ENCODE measurements at places on chromosomes 16 and 17.

- DNase-seq = no peak
These were observed 15.0 kb downstream of the OR1F1 start for GRCh38 chr16:3202903-3203539.

DNA sequence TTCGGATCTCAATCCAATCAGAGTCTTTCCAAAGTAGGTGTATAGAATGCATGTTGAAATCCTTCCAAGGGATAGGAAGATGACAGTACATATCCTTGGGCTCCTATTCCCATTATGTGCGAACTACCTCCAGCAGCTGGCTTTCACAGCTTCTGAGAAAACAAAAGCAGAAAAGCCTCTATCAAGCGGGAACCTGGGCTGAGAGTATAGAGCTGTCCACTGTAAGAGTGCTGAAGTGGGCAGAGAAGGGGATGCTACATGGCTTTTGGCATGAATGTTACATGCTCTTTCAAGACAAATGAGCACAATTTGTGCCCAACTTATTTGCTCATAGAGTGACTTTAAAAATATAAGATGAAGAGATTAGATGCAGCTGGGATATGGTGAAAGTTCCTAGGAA, 993.5 kb downstream of the CDH8 start:
- DNase-seq = no peak

DNA sequence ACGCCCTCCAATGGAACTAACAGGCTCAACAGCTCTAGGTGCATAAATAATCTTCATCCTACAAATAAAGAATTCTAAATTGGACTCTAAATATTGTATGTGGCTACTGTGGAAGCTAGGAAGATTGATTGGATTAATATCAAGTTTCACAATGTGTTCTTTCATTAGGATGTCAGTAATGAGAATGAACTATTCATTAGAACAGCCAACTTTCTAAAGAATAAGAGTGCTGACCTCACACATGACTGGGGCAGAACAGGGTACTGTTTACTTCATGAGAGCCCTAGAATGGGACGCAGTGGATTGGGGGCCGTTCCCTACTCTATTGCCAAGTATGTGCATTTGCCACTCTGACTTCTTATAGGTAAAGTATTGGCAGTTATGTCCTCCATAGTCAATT, 528.2 kb upstream of the RBFOX1 start:
- no peak for DNase-seq

DNA sequence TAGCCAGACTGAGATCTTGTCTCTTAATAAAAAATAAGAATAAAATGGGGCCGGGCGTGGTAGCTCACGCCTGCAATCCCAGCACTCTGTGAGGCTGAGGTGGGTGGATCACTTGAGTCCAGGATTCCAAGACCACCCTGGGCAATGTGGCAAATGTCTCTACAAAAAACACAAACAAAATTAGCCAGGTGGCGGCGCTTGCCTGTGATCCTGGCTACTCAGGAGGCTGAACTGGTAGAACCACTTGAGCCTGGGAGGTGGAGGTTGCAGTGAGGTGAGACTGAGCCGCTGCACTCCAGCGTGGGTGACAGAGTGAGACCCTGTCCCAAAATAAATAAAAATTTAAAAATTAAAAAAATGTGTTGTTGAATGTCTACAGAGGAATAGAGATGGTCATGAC, 2.9 kb upstream of the DEF8 start:
- DNase-seq = no peak

DNA sequence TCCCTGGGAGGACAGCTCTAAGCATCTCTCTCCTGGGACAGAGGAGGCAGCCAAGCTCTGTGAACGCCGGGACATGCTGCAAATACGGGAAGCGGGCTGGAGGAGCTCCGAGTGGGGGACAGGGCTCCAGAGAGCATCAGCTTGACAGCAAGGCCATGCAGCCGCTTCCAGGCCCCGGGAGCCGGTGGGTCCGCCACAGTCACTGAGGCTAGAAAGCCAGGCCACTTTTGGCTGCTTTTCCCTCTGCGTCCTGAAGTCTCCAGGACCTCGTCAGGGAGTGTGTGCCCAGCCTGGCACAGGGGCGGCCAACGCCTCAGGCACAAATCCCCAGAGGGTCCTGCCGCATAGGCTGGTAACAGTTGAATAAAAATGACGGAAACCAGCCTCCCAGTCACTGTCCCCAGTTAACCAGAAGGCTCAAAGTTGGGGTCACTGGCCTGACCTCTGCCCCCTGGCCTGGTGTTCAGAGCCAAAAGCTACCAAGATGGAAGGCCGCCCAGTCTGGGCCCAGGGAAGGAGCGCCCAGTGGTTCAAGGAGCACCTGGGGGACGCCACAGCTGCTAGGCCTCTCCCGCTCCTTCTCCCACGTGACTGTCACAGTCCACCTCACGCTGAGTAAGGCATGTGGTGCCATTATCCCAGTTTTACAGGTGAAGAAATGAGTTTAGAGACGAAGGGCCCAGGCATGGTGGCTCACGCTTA, 3.2 kb upstream of the TRIM65 start:
- no peak for DNase-seq

- no peak for DNase-seq
These were observed 144.7 kb upstream of the IRX3 start for GRCh38 chr16:54431041-54431996.

DNA sequence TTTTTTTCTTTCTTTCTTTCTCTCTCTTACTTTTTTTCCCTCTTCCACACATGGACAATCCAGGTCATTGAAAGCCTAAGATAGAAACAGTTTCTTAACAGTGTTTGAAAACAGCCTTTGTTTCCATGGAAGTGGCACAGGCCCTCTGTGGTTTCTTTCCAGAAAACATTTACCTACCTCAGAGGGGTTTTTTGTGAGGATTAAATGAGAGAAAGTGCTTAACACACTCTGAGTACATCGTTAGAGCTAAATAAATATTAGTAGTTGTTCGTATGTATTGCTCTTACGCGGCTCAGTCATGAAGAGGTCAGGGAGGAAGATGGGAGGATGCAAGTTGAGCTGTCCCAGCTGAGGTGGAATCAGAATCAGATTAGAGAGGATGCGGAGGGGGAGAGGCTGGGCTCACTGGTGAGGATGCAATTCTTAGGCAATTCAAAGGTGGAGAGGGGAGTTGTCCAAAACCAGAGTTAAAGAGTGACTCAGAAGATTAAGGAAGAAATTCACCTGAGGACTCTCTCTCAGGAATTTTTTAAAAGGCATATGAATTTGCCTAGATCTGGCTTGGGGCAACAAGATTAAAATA, 345.4 kb downstream of the PMP22 start:
- no peak for DNase-seq

DNA sequence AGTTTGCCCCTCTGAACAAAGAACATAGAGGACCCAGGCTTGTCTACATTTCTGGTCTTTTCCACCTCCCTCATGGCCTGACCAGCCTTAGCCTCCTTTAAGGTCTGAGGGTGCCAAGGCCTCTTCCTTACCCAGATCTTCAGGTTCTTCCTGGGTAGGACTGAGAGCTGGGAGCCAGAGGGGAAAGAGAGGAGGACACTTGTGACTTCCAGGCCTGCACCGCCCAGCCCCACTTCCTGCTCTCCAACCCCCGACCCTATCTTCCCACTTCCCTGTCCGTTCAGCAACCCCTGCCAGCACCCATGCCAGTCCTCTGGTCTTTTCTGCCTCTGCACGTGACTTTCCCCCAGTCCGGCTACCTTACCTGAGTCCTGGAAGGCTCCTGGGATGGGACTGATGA, 534 bp downstream of the PRSS36 start:
- DNase-seq = no peak

DNA sequence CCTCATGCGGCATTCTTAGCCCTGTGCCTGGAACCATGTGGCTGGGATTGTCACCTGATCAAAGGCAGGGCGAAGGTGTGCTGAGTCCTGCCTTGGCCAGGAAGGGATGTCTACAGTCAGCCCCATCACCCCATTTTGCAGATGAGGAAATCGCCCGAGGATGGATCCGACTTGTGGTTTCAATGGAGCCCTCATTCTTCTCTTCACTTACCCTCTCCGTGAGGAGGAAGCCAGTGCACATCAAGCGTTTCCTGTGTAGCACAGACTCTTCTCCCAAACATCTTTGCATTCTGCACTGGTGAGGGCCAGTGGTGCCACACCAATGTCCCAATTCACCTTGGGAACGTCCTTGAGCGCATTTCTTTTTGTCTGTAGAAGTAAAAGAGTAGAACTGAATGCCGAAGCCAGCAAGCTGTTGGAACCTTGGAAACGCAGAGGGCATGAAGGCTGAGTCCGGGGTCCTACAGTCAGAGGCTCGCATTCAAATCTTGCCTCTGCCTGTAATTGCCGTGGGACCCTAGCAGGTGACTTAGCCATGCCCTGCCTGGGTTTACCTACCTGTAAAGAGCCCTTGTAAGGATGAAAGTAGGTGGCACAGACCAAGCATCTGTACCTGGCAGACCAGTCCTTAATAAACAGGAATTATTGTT, 85.4 kb downstream of the IRF8 start:
- DNase-seq = no peak

DNA sequence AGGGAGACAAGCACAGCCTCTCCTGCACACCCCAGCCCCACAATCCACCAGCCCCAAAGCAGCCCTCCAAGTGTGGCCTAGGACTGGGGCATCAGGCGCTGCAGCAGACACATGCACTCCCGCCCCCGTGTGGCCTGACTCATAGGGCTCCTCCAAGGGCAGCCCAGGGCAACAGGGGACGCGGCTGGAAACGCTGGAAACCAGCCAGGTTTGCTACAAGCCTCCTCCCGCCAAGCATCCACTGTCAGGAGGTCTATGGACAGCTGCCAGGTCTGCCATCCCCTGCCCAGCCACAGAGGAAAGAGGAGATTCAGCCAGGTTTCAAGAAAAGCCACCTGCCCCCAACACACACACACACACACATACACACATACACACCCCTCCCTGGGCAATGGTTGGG, 25.8 kb downstream of the SRCIN1 start:
- DNase-seq = no peak

DNA sequence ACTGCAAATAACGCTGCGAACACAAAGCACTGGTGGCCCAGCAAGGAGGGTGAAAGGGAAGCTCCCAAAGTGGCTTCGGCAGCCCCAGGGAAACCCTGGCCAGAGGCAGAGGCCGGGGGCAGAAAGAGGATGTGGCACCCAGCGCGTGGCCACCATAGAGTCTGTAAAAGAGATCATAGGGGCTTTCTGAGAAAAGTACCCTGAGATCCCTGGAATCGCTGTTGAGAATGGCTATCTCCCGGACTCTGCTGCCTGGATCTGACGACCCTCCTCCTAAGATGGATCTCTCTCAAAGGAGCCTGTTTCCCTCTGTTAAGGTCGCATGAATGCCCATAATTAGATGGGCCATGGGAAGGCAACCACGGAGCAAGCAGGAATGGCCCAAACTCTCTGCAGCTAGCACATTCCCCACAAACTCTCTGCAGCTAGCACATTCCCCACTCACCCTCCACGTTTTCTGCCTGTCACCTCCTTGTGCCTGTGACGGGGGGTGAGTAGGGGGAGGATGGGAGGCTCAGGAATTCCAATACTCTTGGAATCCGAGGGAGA, 364.4 kb downstream of the XYLT1 start:
- no peak for DNase-seq

DNA sequence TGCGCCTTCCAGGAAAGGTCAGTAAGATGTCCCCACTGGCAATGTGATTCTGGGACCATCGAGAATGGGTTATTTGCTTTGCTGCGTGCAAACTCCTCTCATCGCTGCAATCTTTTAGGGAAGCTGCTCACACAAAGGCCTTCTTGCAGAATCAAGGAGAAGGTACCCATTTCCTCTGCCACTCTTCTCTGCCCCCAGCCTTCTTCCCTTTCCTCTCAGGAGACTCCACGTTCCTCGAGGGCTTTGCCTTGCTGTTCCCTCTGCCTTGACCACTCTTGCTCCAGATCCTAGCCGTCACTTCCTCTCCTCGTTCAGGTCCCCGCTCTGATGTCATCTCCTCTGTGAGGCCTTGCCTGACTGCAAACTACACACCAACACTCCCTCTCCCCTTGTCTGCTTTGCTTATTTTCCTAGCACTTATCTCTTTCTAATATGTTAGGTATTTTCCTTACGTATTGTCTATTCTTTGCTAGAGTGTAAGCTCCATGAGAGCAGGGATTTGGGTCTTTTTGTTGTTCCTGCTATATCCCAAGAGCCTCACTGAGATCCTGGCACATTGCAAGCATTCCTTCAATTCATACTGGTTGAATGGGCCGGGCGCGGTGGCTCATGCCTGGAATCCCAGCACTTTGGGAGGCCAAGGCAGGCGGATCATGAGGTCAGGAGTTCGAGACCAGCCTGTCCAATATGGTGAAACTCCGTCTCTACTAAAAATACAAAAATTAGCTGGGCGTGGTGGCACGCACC, 5.3 kb upstream of the CRK start:
- no peak for DNase-seq

DNA sequence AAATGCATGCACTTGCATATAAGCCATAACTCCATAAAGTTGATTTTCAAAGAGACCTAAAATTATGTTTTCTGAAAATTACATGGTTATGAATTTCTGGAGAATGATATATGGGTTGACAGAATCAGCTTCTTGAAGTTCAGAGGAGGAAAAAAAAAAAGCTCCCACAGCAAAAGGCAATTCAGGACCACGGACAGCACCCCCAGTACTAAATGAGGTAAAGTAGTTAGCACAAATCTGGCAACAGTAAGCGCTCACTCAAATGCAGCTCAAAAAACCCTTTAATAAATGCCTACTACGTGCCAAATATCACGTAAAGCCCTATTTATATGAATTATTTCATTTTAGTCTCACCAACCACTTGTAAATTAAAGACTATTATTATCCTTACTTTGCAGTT, 135.2 kb downstream of the SHISA9 start:
- DNase-seq = no peak

- no peak for DNase-seq
These were observed 66.1 kb upstream of the FOXF1 start for GRCh38 chr16:86444261-86444660.

DNA sequence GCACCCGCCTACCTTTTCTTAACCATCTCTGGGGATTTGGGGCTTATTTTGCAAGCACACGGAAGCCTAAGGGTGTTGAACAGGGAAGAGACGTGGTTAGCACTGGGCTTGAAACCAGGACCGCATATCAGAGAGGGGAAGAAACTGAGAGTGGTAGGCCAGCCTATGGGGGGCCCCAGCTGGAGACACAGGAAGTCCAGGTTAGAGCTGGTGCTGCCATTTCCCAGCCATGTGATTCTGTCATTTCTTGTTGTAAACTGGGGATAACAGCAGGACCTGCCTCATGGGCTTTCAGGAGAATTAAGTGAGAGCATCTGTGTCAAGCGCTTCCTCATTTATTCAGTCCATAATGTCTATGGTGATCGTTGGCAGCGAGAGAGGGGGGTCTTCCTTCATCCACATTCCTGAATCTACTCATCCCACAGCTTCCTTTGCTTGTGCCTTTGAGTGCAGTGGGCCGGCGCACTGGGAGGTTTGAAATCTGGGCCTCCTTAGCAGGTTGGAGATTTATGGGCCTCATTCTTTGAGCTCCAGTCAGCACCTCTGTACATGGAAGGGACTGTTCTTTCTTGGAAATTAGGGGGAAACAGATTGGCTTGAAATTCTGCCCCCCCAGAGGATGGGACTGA, 20.1 kb downstream of the NKD1 start:
- DNase-seq = no peak

DNA sequence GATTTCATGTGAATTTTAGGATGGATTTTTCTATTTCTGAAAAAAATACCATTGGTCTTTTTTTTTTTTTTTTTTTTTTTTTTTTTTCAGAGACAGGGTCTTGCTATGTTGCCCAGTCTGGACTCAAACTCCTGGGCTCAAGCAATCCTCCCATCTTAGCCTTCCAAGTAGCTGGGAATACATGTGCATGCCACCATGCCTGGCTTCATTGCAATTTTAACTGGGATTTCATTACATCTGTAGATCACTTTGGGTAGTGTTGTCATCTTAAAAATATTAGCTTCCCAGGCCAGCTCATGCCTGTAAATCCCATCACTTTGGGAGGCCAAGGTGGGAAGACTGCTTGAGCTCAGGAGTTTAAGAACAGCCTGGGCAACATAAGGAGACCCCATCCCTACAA, 54.8 kb downstream of the TOM1L2 start:
- no peak for DNase-seq

- DNase-seq = no peak
These were observed 2.4 kb downstream of the CDH11 start for GRCh38 chr16:65119435-65119834.

Data from effector CD4-positive, alpha-beta T cell (primary cell).